ENCODE measurements at places on chromosomes 13 and 19. TPM values are rescaled to one million over a fixed set of nuclear protein-coding genes. Genes with fewer than 3 reads are reported as not detected.

ZNF66 gene
- total RNA-seq = 1.7 TPM

WTIP gene
- total RNA-seq = 33.5 TPM

KLK14 gene
- total RNA-seq = not detected

KLF5 gene
- 2.6 TPM for total RNA-seq

NPAS1 gene
- total RNA-seq = 0.50 TPM

ZSCAN18 gene
- total RNA-seq = 54.7 TPM

GPI gene
- 162 TPM for total RNA-seq

KIR2DL1 gene
- total RNA-seq = not detected
